Naive B cell (primary cell): ENCODE measurements at places on chromosomes 7 and 10. TPM values are rescaled to one million over a fixed set of nuclear protein-coding genes. Genes with fewer than 3 reads are reported as not detected.

The VCL gene
- 17.2 TPM for polyA plus RNA-seq

The MKX gene
- polyA plus RNA-seq, result not detected

The PNLIPRP1 gene
- polyA plus RNA-seq, result not detected

The ICA1 gene
- 0.22 TPM for polyA plus RNA-seq

The CYP3A4 gene
- not detected for polyA plus RNA-seq

The GPRIN2 gene
- polyA plus RNA-seq, result not detected

The AOC1 gene
- polyA plus RNA-seq, result not detected

The GIMAP4 gene
- 1.2 TPM for polyA plus RNA-seq

The SEMA3D gene
- 1.9 TPM for polyA plus RNA-seq

The CYP2C18 gene
- polyA plus RNA-seq, result not detected

The NEUROG3 gene
- polyA plus RNA-seq, result not detected

The HOGA1 gene
- not detected for polyA plus RNA-seq

The LSM8 gene
- 51.7 TPM for polyA plus RNA-seq

The GTF2IRD2 gene
- polyA plus RNA-seq, result 31.2 TPM

The STK17A gene
- polyA plus RNA-seq, result 393 TPM

The SEMA3E gene
- not detected for polyA plus RNA-seq

The POU6F2 gene
- polyA plus RNA-seq, result not detected

The ANKRD30A gene
- not detected for polyA plus RNA-seq

The ENO4 gene
- polyA plus RNA-seq, result not detected

The GOLGA7B gene
- not detected for polyA plus RNA-seq

The IRF5 gene
- polyA plus RNA-seq, result 56.7 TPM

The PTPN12 gene
- polyA plus RNA-seq, result 4.0 TPM

The IL6 gene
- 7.6 TPM for polyA plus RNA-seq

The CRYGN gene
- not detected for polyA plus RNA-seq

The ANKRD1 gene
- not detected for polyA plus RNA-seq
